Memory B cell (primary cell): ENCODE measurements at places on chromosomes 13 and 19.

DNA sequence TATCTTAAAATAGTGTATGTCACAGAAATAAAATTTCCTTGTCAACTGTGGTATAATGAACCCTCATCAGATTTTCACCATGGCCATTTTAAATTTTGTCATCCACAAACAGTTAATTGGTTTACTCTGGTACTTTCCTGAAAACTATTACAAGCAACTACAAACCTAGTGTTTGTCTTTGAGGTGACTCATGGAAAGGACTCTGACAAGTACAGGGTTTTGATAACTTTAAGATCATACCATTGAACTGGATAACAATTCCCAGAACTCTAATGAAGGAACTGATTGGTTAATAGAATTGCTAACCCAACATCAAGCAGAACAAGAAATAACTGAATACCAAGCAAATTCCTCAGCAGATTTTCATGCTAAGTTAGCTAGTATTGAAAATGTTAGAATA, 237.7 kb upstream of the IPO5 start:
- DNase-seq = no peak

DNA sequence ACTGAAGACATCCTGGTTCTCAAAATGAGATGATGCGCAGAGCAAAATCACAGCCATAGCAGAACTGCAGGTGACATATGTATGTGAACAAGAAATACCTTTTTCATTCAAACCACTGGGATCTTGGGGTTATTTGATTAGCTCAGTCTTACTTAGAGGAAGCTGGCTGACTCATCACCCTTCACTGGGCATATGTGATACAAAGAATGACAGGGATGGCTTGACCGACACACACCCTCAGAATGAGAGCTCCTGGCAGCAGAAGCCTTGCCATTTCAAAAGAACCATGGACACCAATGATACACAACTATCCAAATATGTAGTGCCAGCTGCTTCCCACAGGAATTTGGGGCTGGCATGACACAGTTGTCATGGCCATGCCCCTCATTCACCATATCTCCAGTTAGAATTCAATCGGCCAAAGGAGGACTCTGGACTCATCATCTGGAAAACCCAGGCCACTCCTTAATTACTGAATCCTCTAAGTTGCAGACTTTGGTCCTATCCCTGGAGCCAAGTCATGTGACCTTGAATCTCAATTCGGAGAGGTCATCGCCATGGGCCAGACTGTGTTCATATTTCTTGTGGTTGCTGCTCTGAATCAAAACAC, 115.8 kb downstream of the KATNAL1 start:
- DNase-seq = no peak

GRCh38 chr19:8242211-8242821, 33.1 kb downstream of the CERS4 start:
- no peak for DNase-seq

DNA sequence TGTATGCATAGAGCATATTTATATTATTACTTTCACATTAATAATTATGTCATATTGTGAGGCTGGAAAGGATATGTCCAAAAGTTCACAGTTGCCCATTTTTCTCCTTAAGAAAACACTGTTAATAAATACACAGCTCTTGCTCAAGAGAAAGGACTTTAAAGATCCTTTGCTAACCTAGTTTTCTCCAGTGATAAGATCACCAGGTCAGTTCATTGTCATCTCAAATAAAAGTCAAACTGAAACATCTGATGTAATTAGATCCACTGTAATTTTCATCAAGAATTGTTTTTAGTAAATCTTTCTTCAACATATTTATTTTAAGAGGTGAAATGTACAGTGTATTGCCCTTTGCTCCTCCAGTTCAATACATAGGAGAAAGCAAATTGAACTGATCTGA, 82.8 kb upstream of the KLHL1 start:
- no peak for DNase-seq

DNA sequence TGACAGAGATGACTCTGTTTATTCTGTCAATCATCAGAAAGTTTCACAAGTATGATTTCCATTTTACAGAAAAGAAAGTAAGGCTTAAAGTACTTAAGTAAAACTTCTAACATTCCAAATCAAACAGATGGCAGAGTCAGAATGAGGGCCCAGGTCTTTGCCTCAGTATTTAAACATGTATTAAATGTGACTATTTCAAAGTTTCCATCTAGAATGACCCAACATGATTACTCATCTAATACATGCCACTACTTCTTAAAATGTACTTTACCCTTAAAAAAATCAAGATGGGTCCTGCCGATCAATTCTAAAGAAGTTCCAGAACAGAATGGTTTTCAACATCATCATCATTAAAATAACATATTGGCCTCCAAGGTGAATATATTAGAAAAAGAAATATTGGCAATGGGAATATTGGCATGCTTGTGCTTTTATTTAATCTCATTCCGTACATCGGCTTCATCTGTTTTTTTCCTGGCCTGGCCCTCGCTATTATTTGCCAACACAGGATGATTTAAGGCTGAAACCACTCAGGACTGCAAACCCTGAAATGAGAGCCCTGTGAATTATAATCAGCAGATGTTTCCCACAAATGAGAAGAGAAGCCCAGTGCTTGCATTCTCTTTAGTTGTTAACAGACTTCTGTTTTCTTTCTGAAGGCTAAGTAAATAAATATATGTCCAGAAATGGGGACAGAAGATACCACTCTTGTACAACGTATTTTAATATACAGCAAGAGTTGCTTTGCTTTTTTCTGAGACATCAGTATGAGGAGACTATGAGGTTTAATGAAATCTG, 340.0 kb downstream of the DNAJC15 start:
- DNase-seq = no peak

GRCh38 chr13:113399755-113400149, 35.8 kb upstream of the GRTP1 start:
- DNase-seq = no peak

DNA sequence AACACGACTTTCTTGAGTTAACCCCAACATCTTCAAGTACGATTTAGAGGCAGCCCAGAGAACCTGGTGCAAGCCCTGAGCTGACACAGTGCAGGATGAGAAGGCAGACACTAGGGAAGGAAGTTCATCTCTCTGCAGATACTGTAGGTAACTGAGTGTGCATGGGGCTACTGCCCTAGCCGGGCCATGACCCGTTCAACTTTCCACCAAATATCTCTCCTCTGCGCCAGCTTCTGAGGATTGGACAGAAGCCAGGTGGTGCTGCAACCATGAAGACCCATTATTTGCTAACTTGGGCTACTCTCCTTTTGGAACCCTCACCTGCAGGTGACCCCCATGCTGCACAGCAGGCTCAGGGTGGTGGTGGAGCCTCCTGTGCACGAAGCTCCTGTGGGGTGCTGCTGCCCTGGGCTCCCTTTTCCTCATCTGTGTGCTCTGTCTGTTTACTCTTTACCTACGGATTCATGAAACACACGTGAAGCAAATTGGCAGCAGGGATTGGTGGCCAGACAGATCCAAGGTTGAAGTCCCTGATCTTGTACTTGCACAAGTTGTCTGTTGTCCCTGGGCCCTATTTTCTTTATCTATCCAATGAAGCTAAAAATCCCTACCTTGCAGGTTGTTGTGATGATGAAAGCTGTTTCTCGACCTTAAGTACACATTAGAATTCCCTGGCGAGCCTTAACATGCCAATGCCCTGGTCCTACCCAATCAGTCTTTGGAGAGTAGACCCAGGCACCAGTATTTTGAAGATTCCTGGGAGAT, 227.8 kb downstream of the LACC1 start:
- no peak for DNase-seq

- DNase-seq = no peak
Observed at GRCh38 chr19:41843371-41843770, 1.1 kb downstream of the LYPD4 start.

- DNase-seq = no peak
Observed at GRCh38 chr19:4371247-4372164, 28.1 kb downstream of the MPND start.

DNA sequence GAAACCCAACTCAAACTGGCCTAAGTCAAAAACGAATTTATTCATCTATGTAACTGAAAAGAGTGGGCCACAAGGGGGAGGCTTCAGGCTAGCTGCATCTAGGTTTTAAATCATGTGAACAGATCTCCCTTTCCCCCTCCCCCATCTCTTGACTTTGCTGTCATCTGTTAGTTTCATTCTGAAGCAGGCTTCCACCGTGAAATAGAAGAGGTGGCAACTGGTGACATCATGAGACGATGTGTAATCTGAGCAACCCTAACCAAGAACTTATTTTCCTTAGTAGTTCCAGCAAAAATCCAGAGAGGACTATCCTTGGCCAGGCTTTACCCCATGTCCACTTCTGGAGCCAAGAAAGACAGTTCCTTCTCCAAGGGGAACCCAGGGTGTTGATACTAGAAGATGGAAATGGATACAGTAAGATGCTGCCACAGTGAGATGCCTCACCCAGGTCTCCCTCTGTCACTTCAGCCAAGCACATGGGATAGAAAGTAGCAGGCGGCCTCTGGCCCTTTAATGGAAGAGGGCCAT, 9.4 kb downstream of the SAMD4B start:
- DNase-seq = peak; percentile 53

GRCh38 chr19:33064458-33064791, 263 bp downstream of the RHPN2 start:
- peak; percentile 31 for DNase-seq

DNA sequence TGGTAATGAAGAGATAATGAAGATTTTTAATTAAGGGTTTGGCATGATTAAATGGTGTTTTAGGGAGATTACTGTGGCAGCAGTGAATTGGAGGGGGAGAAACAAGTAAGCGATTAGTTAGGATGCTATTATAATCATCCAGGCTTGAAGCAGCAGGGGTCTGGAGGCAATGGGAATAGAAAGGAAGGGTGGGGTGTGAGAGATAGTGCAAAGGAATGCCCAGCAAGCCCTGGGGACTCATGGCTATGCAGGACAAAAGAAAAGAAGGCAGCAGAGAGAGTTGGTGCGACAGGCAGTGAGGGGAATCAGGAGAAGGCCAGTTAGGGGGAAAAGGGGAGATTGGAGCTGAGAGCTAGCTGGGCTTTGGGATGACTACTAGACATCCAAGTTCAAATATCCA, 34.5 kb downstream of the SOX21 start:
- no peak for DNase-seq

- no peak for DNase-seq
Observed at GRCh38 chr19:30884146-30884812, 465.0 kb downstream of the TSHZ3 start.

DNA sequence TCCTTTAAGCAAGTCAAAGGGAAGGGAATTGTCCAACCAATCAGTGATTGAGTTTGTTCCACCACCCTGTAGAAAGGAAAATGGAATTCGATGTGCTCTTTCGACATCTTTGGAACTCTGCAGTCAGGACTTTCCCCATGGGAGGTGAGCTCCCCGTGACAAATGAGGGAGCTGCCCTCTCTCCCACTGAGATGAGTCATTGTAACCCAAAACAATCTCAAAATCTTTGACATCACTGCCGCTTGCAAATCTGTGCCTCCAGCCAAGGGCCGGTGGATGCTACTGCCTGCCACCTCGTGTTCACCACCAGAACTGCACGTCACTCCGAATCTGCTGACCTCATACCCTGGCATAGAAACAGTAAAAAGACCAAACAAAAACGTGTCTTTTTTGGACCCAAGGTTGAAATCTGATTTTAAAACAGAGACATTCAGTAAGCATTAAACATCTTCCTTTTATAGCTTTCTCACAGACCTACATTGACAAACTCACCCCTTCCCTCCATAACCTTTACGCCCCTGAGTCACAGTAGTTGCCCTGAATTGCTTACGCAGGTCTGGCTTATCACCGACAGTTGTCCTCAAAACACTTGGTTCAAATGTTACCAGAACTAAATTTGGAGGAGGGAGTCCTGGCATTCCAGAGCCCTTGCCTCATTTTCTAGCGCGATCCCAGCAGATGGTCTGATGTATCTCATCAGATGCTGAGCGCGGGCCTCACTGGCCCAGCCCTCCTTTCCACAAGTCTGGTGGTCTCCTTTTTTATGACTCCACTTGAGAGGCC, 105.2 kb downstream of the COL4A2 start:
- peak; percentile 61 for DNase-seq

DNA sequence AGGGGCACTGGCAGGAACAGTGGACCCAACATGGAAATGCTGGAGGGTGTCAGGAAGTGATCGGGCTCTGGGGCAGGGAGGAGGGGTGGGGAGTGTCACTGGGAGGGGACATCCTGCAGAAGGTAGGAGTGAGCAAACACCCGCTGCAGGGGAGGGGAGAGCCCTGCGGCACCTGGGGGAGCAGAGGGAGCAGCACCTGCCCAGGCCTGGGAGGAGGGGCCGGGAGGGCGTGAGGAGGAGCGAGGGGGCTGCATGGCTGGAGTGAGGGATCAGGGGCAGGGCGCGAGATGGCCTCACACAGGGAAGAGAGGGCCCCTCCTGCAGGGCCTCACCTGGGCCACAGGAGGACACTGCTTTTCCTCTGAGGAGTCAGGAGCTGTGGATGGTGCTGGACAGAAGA, 4.1 kb downstream of the KLK2 start:
- DNase-seq = no peak

- DNase-seq = no peak
Observed at GRCh38 chr19:58334691-58335249, 8.0 kb downstream of the ZSCAN22 start.

GRCh38 chr19:3348042-3348441, 18.3 kb upstream of the NFIC start:
- DNase-seq = no peak

- no peak for DNase-seq
Observed at GRCh38 chr13:21997726-21998125, 326.9 kb downstream of the FGF9 start.

DNA sequence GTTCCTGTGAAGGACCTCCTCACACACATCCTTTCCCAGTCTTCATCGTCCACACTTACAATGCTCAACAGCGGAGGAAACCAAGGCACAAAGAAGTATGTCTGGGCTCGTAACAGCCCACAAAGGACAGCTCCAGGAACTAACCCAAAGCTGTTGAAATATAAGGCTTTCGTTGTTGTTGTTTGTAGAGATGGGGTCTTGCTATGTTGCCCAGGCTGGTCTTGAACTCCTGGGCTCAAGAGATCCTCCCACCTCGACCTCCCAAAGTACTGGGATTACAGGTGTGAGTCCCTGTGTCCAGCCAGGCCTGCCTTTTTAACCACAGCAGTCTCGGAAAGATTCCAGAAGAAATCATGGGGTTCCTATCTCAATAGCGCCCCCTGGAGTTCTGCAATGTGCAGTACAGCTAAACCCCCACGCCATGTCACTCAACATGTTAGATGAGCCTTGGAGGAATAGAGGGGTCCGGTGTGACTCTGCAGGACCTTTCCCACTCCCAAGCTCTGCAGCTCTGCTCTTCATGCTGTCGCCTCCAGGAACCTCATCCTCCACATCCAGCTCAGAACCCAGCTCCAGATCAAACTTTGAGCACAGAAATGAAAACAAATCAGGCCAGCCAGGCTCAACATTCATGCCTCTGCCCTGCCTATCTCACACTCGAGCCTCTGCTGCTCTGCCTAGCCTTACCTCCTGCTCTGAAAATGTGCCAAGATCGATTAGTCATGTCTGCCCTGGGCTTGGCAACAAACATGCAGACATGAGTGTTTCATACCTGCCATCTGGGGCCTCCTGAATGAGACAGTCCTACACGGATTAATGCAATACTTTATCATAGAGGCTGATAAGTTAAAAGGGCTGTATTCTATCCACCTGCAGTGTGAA, 7.5 kb downstream of the PLA2G4C start:
- DNase-seq = no peak

- no peak for DNase-seq
Observed at GRCh38 chr13:21071924-21072323, 10.5 kb upstream of the LATS2 start.
